ENCODE measurements at places on chromosomes 6 and 20. TPM values are rescaled to one million over a fixed set of nuclear protein-coding genes. Genes with fewer than 3 reads are reported as not detected.

- DNase-seq, result no peak
These were observed 28.7 kb upstream of the MAS1 start for GRCh38 chr6:159862103-159862502.

GRCh38 chr20:47802226-47802920, 17.1 kb upstream of the SULF2 start:
- DNase-seq, result no peak

- peak; percentile 51 for DNase-seq
These were observed 45.8 kb upstream of the PNRC1 start for GRCh38 chr6:89034586-89035251.

DNA sequence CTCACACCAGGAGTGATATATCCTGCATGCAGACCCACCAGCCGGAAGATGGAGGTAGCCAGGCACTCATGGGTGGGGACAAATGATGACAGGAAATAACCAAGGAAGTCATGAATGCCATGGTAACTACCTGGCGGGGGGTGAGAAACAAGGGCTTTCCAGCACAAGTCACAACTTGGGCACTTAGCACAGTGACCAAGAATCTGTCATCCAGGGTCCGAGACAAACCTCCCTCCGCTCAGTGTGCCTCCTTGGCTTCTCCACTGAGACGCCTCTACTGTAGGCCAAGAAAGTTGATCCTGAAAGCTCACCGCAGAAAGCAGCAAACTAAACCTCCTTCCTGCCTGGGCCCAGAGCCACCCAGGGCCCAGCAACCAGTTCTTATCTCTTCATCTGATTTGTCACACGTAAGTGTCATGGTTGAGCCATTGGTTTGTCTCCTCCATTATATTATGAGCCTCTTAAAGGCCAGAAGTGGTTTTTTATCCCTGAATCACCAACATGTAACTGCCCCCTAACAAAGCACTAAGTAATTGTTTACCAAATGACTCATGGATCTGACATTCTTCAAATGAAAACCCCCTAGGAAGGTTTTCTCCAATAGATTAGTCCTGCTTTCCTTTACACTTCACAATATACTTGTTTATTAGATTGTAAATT, 84.3 kb upstream of the TAB2 start:
- no peak for DNase-seq

- DNase-seq, result no peak
These were observed 73.1 kb downstream of the HIVEP2 start for GRCh38 chr6:142871910-142872331.

Gene NKX2-4
- total RNA-seq, result not detected

Gene TAB2
- total RNA-seq, result 60.9 TPM

- no peak for DNase-seq
These were observed 64.2 kb upstream of the TFAP2D start for GRCh38 chr6:50649086-50649485.

- peak; percentile 80 for DNase-seq
These were observed 6.7 kb downstream of the PSMA7 start for GRCh38 chr20:62136283-62137091.

GRCh38 chr6:140070846-140071473, 696.5 kb upstream of the CITED2 start:
- no peak for DNase-seq

GRCh38 chr20:60381643-60382400, 423.6 kb downstream of the CDH26 start:
- no peak for DNase-seq

- no peak for DNase-seq
These were observed 917 bp downstream of the C6orf120 start for GRCh38 chr6:169702840-169703246.

Gene CLVS2
- 0.03 TPM for total RNA-seq

GRCh38 chr20:57396984-57397692, 5.9 kb downstream of the RBM38 start:
- peak; percentile 24 for DNase-seq

Gene NFS1
- 22.2 TPM for total RNA-seq

DNA sequence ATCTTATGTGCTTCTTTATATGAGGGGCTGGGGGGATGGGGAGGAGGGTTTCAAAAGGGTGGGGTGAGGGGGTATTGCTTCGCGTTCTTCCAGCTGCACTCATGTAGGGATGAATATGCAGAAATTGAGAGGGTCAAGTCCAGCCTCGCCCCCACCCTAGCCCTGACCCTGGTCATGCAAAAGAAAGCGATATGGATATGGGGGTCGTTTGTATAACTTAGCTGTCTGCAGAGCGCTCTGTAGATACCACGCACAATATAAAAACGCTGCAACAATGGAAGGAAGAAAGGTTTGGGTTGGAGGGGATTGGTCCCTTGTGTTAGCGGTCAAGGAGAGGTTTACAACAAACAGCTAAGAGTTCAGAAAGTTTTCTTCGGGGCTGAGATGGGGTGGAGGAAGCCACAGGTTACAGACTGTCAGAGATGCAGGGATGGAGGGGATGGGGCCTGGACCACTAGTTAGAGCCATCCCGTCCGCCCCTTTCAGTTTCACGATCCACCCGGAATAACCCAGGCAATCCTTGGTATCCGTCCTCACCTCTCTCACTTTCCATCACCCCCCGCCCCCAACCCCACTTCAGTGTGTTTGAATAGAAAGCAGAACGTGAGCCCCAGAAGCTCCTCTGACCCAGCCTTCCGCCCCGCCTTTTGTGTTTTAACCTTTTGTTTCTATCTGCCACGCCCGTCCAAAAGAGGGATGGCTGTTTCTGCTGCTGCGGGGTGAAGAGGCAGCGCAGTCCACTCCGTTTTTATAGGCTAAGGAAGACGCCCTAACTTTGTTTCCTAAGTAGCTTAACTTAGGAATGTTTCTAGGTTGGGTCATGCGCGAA, 73.5 kb downstream of the SOX4 start:
- DNase-seq, result no peak

GRCh38 chr20:5608104-5608441, 142.1 kb upstream of the SHLD1 start:
- DNase-seq, result no peak

DNA sequence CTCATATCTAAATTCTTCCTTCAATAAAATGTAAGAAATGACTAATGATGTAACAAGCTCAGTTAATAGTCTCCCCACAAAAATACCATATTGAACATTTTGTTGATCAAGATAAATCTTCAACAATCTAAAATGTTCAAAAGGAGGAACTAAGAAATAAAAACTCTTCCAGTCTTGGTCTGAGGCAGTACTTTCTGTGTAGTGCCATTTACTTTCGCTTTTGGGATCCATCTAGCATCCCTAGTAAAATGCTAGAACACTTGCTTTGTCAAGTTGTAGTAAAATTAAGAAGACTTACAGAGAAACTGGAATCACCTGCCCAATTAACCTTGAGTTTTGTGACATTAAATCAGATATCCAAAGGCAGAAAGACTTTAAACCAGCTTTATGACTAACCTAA, 246.4 kb downstream of the KHDRBS2 start:
- no peak for DNase-seq

Gene NOX3
- not detected for total RNA-seq

DNA sequence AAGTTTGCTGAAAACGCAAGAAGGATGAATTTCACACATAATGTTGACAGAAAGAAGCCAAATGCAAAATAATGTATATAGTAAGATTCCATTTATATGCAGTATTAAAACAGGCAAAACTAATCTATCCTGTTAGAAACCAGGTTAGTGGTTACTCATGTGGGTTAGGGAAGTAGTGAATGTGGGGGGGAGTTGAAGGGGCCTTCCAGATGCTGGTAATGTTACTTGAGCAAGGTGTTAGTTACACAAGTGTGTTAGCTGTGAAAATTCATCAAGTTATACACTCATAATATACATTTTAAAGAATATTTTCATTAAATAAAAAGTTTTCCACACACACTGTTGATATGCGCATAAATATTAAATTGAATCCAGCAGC, 29.8 kb downstream of the USP45 start:
- no peak for DNase-seq

- no peak for DNase-seq
These were observed 308.1 kb downstream of the EPM2A start for GRCh38 chr6:145427232-145427631.

Gene FITM2
- 9.3 TPM for total RNA-seq

Gene KCNK16
- total RNA-seq, result not detected

DNA sequence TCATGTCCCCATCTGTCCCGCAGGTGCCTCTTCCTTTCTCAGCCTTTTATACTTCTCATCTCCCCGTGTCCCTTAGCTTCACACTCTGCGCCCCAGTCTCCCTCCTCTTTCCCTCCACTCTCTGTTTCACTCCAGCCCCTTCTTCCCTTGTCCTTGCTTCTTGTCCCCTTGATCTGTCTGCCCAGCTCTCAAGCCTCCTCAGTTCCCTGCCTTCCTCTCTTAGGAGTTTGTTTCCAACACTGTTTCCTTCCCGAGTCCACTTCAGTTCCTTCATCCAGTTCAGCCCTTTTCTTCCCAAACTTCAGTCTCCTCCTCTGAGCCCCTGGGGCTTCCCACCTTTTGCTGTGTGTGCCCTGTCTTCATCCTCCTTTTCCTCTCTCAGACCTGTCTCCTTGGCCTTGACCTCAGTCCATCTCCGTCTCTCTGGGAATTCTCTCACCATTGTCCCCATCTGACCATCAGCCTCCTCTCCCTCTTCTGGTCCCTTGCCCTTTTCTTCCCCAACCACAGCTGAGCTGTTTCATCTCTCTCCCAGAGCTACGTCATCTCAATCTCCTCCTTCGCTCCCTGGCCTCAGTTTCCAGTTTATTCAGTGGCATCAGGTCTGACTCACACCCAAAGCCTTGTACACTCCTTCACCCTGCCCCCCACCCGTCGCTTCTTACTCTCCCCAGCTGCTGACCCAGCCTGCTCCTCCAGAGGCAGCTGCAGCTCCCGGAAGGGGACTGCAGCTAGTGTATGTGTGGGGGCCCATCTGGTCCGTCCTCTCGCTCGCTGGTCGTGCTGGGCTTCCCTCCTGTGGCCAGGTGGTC, 2.7 kb upstream of the DDR1 start:
- no peak for DNase-seq

Gene NKX2-2
- total RNA-seq, result not detected

- DNase-seq, result no peak
These were observed 25.1 kb downstream of the ZC3H12D start for GRCh38 chr6:149459761-149460160.

GRCh38 chr20:19453410-19453809, 241.0 kb downstream of the SLC24A3 start:
- DNase-seq, result no peak

GRCh38 chr20:34312024-34312460, 8.9 kb upstream of the AHCY start:
- DNase-seq, result no peak

DNA sequence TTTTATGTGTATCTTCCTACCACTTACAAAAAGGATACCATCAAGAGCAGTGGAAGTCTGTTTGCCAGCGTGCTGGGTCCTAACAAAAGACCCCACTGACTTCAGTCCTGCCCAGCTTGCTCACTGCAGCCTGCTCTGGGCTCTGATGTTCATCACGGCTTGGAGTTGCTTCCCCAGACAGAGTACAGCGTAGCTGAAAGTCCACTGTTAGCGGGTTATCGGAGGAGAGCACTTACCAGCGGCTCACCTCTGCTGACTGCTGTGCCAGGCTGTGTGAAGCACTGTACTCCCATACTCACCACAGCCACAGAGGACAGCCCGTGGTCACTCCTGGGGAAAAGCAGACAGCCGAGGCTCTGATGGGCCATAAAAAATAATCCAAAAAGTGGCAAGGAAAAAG, 40.2 kb downstream of the CTCFL start:
- no peak for DNase-seq

- DNase-seq, result no peak
These were observed 1.9 kb downstream of the ABRACL start for GRCh38 chr6:139030228-139030963.

Data from lower lobe of right lung (tissue), 2 donors.